ENCODE measurements at places on chromosomes 5 and 9.
A peak's percentile ranks its signal among the peaks of the same experiment; 100 is the strongest.

GRCh38 chr9:136617746-136618579 is 44.8 kb upstream of the EGFL7 start:
- no peak for DNase-seq

DNA sequence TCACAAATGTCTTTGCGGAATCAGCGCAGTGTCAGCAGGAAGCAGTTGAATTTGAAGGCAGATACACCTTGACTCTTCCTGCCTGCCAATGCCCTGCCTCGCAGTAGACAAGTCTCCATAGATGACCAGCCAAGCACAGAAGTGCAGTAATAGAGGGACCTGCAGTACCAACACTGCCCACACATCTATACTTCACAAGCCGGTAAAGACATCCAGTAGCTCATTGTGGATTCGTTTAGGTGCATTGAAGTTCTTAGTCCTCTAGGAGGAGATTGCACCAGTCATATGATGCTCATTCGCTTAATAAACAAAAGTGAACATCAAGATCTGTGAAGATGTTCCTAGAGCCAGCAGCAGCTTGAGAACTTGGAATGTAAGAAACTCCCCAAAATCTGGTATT is 7.1 kb upstream of the IFNA2 start:
- no peak for DNase-seq

DNA sequence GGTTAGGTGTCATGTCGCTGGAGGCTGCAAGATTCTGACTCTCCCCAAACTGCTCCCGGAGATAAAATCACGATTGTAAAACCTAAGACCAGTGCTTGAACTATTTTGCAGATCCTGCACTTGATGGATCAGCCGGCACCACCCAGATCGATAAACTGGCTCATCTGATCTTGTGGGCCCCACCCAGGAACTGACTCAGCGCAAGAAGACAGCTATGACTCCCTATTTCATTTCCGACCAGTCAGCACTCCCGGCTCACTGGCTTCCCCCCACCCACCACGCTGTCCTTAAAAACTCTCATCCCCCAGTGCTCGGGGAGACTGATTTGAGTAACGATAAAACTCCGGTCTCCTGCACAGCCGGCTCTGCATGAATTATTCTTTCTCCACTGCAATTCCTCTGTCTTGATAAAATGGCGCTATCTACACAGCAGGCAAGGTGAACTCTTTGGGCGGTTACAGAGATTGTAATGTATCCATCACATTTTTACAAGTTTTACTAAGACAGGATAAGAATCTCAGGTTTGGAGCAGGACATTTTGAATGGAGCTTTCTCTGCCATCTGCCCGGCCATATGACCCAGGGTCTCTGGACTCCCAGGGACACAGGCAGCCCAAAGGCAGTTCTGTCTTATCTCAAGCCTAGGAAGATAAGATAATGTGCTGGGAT is 10.6 kb upstream of the PPP1R26 start:
- DNase-seq = peak; percentile 45

DNA sequence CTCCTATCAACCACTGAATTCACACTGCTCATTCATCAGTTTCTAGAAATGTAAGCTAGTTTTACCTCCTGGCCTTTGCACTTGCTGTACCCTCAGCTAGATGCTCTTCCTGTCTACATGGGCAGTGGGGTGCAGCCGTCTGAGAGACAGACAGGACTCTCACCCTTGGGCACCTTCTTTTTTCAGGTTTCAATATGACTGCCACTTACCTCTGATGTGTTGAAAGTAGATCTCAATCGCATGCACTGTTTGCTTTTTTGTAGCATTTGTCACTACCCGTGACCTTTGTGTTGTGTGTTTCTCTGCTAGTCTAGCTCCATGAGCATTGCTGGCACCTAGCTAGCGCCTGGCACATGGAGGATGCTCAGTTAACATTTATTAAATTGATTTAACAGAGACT is 403.1 kb upstream of the TRPC7 start:
- no peak for DNase-seq

- DNase-seq = peak; percentile 86
Measured at GRCh38 chr5:107633171-107633901, 37.4 kb downstream of the EFNA5 start.

GRCh38 chr5:8848997-8849594 is 696.8 kb downstream of the SEMA5A start:
- DNase-seq = peak; percentile 94

GRCh38 chr5:141973871-141974595 is 5.1 kb downstream of the RNF14 start:
- DNase-seq = peak; percentile 64

Measured in foreskin fibroblast (primary cell).